ENCODE measurements at places on chromosomes 11 and 22.

GRCh38 chr11:79973721-79974617, 533.1 kb upstream of the TENM4 start:
- DNase-seq: peak; percentile 17

GRCh38 chr11:120969993-120970392, 53.9 kb upstream of the TBCEL start:
- DNase-seq: no peak

GRCh38 chr11:45674481-45675190, 9.2 kb upstream of the CHST1 start:
- DNase-seq: no peak

GRCh38 chr11:82960779-82961143, 59.2 kb downstream of the DDIAS start:
- DNase-seq: no peak

- no peak for DNase-seq
Observed at GRCh38 chr22:46933040-46933930, 170.8 kb downstream of the TBC1D22A start.

DNA sequence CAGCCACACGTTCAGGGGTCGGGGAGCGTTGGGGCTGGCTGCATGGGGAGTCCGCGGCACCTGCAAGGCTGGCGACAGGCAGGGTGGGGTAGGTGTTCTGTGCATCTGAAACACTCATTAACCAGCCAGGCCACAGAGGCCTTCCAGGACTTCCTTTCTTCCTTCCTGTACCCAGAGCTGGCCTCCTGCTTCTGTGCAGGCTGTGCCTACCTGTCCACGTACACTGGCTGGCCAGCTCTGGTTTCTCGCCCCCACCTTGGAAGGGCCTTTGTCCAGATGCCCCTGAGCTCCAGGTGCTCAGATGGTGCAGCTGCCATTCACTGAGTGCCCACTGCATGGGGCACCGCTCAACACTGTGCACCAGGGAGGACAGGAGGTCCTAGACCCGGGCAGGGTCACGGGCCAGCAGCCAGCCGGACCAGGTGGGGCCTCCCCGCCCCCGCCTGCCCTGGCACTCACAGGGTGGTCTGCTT, 15.9 kb downstream of the TTLL12 start:
- DNase-seq: no peak

DNA sequence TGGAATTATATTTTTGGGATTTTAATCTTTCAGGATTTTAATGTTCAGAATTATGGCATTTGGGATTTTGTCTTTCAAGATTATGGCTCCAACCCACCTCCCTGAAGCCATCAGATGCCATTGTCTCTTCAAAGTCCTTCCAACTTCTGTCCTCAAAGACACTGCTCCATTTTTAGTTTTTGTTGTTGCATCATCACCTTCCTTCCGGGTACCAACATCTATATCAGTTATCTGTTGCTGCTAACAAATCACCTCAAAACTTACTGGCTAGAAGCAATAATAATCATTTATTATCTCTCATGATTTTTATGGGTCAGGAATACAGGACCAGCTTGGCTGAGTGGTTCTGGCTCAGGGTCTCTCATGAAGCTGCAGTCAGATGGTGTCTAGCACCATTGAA, 138.8 kb upstream of the ZBED5 start:
- no peak for DNase-seq

- DNase-seq: no peak
Observed at GRCh38 chr22:37505565-37505964, 13.7 kb downstream of the CARD10 start.

- peak; percentile 81 for DNase-seq
Observed at GRCh38 chr11:69699213-69699612, 4.6 kb downstream of the FGF19 start.

GRCh38 chr22:26658671-26659478, 1.5 kb downstream of the MIAT start:
- peak; percentile 78 for DNase-seq

- DNase-seq: no peak
Observed at GRCh38 chr22:39294571-39295468, 24.6 kb downstream of the RPL3 start.

- no peak for DNase-seq
Observed at GRCh38 chr11:34366522-34366921, 8.7 kb upstream of the ABTB2 start.

DNA sequence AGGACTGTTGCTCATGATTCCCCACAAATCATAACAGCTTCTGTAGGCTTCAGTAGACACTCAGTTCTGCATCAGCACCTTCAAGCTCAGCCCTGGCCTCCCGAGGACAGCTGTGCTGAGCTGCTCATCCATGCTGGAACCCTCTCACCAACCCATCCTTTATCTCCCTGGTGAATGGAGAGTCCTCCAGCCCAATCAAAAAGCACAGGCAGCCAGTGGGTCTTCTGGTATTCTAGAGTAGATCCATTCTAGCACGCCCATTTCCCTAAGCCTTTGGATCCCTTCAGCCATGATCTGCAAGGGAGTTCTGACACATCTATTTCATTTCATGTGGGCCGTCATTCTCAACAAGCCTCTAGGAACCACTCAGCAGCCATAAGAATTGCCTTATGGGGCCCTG, 44.6 kb upstream of the SPATA19 start:
- DNase-seq: no peak

- no peak for DNase-seq
Observed at GRCh38 chr11:66546368-66546965, at the start of gene ACTN3. TSS of gene ACTN3 (plus strand) at chr11:66546903. CDS start at chr11:66546938, 35 bp downstream.

DNA sequence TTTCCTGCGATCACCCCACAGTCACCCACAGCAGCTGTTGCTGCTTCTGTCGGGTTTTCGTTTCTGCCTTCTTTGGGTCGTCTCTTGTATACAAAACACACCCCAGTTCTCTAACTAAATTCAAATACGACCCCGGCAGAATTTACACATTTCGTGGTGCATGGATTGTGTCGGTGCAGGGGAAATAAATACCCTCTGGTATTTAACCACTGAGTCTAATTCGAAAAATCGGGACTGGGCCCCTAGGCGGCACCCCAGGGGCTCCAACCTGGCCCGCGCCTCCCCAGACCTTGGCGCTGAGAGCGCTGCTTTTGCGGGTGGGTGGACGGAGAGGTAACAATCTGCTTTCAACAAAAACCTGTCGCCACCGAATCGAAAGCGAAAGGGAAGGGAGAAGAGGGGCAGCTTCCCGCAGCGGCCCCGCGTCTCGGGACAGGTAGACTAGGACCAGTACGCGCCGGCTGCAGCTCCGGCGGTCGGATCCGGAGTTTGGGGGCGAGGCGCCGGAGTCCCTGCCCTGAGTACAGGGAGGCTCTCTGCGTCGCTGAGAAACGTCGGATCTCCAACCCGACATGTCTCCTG, 4.4 kb downstream of the ALX4 start:
- no peak for DNase-seq

DNA sequence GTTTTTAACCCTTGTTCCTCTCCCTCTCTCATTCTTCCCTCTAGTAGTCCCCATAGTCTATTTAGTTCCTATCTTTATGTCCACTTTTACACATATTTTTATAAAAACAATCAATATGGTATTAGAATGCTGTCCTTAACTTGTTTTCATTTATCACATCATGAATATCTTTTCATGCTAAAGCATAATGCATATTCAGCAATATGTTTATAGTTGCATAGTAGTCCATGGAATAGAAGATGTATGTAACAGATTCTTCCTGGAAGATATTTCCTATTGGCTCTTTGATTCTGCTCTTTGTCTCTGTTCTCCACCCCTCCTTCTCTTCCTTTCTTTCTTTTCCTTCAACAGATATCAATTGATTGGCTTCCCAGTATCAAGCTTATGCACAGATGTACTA, 1047.1 kb upstream of the TENM4 start:
- no peak for DNase-seq

Measured in NCI-H510A treated with DMSO at 0.1 percent for 48 hours (cell line).